ENCODE measurements at places on chromosomes 2 and 18.

DNA sequence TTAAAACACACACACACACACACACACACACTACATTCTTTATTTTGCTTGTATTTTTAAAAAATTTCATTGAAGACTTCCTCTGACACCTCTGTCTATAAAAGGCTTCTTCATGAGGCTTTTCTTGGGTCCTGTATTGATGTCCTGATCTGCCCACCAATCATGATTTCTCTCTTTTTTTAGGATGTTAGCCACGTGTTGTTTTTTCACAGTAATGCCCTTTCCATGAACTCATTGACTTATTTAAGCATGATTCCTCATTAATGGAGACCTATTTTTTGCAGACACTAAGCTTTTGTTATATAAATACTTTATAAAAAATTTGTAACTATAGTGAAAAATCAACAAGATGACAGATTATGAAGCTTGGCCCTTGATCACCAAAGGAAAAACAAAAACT lies 173.8 kb upstream of the CNTNAP5 start:
- DNase-seq = no peak

GRCh38 chr2:223090039-223090438 lies 38.0 kb downstream of the KCNE4 start:
- no peak for DNase-seq

DNA sequence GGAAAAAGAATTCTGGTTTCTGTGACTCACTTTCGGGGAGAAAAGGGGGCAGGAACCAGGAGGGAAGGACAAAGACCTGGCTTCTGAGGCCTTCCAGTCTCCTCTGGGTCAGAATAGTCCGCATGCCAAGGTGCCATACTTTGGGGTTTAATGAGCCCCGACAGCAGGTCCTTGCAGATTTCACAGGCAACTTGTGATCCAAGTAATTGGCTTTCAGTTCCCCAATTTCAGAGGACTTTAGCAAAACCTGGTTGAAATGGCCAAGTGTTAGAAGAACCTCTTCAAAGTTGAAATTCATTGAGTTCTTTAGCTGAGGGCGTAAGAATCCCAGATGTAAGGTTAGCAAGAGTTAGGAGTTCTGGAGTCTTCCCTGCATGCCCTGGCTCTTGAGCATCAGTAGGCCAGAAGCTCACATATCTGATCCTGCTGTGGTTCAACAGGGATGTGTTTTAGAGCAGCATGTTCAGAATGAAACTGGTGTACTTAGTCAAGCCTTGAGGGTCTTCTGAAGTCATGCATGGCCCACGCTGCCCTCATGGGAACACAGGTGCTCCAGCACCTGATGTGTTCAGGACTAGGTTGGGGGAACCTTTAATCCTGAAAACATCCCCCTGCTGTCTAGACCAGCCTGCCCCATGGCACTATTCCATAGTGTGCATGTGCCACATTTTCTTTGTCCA lies 143.0 kb downstream of the NUP35 start:
- no peak for DNase-seq

GRCh38 chr2:226475650-226476049 lies 324.0 kb downstream of the IRS1 start:
- no peak for DNase-seq

DNA sequence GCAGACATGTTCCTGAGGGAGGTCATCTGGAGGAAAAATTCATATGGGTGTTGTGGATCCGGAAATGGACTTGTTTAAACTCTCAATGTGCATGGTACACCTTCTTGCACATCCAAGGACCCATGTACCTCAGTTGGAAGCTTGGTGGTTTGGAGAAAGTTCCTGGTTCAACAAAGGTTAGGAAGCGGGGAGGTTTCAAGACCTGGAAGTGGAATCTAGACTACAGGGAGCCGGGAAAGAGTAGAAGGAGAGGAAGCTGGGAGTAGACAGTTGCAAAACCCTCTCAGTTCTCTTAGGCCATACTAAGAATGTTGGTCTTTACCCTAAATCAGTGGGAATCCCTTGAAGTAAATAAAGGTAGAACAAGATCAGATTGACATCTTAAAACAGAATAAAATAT lies 209.8 kb upstream of the SPOPL start:
- no peak for DNase-seq

DNA sequence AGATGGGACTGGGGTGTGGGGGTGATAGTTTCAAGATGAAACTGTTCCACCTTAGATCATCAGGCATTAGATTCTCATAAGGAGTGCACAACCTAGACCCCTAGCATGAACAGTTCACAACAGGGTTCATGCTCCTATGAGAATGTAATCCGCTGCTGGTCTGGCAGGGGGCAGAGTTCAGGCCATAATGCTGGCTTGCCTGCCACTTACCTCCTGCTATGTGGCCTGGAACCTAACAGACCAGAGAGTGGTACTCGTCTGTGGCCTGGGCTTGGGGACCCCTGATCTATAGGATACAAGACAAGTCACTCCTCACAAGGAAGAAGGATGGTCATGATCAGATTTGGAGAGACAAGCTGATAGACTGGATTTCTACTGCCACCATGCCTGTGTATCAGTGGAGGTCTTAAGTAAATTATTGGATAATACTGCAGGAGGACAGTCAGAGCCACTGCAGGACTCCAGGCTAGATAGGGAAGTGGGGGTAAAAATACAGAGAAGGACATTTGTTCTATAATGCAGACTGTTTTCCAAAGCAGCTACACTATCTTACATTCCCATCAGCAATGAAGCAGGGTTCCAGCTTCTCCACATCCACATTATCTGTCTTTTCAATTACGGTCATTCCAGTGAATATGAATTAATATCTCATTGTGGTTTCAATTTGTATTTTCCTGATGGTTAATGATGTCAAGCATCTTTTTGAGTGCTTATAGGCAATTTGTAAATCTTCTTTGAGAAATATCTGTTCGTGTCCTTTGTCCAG lies 28.8 kb upstream of the APOB start:
- DNase-seq = no peak

- DNase-seq = no peak
Measured at GRCh38 chr18:36199691-36200295, 12.5 kb downstream of the MOCOS start.

- no peak for DNase-seq
Measured at GRCh38 chr2:65450393-65450792, 18.0 kb upstream of the SPRED2 start.

- DNase-seq = peak; percentile 15
Measured at GRCh38 chr2:30686000-30686399, 121.2 kb downstream of the CAPN13 start.

DNA sequence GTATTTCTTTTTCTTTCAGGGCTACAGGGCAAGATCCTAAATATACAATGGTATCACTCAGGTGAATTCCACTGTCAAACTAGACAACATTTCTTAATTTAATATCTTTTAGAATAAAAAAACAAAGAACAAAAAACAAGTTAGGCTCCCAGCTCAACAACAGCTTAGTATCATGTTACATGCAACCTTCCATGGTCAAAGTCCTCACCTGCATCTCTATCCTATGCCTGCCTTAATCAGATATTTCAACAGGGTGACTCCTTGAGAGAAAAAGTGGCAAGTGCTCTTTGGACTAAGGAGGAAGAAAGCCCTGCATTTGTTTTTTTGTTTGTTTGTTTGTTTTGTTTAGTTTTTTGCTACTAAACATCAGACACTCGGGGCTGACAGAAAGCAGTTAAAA lies 50.2 kb downstream of the WDFY1 start:
- no peak for DNase-seq

DNA sequence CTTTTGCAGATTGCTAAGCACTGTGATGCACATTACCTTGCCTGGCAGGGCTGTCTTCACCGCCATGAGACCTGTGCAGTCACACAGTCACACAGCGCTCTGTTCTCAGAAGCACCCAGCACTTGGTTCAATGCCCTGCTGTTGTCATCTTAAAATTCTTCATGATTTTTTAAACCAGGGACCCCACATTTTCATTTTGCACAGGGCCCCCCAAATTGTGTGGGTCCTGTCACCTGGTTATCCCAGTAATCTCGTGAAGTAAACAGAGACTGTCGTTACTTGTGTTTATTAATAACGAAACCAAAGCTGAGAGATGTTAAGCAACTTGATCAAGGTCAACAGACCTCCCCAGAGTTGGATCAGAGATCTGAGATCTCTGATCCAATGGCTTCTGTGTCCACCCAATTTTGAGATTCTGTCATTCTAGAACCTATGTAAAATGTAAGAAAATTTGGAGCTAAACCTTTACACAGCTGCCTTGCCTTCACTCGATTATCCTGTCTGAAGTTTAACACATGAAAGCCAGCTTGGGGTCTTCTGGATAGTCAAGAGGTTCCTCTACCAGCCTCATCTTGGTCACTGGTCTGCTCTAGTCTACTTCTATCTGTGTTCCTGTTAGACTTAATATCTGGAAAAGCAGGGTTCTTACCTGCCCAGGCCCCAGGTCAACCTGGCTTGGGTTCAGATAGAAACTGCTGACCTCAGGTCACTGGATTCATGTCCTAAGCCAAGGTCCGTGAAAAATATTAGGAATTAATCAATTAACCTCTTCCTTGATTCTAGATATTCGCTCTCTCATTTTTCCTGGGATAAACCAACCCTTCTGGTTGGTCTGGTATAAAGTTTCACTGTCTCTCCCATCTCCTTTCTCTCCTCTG lies 13.7 kb upstream of the TTC39C start:
- DNase-seq = no peak

- DNase-seq = no peak
Measured at GRCh38 chr2:239984421-239985194, 40.5 kb downstream of the NDUFA10 start.

- no peak for DNase-seq
Measured at GRCh38 chr2:164662066-164662465, 40.8 kb upstream of the GRB14 start.

Data from SJCRH30 (cell line).